ENCODE measurements at places on chromosomes 11 and 22.

- DNase-seq: no peak
Observed at GRCh38 chr22:44051961-44052360, 27.9 kb downstream of the PARVB start.

- DNase-seq: no peak
Observed at GRCh38 chr22:41334215-41334614, 32.9 kb downstream of the ZC3H7B start.

- no peak for DNase-seq
Observed at GRCh38 chr11:105208019-105208418, 68.5 kb upstream of the CARD18 start.

DNA sequence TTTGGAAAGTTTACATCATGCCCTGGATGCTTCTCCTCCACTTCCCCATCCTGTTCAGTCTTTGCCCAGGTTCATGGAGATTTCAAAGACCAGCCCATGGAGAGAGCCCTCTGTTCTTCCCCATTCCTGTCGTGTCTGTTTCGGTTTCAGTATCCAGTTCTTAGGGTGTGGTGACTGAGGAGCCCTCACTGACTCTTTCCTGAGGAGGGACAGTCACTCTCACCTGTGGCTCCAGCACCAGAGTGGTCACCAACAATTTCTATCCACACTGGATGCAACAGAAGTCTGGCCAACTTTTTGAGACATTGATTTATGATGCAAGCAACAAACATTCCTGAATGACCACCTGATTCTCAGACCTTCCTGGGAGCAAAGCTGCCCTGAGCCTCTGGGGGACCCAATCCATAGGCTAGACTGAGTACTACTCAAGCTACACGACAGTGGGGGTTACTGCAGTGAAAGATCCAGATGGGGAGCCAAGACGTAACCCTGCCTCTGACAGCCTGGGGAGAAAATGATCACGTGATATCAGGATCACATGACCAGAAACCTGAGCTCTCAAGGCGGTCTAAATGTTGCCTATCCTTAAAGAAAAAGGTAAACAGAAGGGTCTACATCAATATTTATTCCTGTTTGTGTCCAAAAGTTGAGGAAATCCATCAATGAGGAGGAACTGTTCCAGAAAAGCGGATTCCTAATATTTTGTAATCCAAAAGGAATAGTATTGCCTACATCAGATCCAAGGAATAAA is 76.2 kb upstream of the VPREB1 start:
- no peak for DNase-seq

GRCh38 chr11:11155962-11156815 is 196.9 kb downstream of the CSNK2A3 start:
- DNase-seq: peak; percentile 31
